Dermis blood vessel endothelial cell (primary cell): ENCODE measurements at places on chromosomes 13 and 19. TPM values are rescaled to one million over a fixed set of nuclear protein-coding genes. Genes with fewer than 3 reads are reported as not detected.

GRCh38 chr19:53868892-53869804 is 1.5 kb downstream of the MYADM start:
- DNase-seq: peak; percentile 88

DNA sequence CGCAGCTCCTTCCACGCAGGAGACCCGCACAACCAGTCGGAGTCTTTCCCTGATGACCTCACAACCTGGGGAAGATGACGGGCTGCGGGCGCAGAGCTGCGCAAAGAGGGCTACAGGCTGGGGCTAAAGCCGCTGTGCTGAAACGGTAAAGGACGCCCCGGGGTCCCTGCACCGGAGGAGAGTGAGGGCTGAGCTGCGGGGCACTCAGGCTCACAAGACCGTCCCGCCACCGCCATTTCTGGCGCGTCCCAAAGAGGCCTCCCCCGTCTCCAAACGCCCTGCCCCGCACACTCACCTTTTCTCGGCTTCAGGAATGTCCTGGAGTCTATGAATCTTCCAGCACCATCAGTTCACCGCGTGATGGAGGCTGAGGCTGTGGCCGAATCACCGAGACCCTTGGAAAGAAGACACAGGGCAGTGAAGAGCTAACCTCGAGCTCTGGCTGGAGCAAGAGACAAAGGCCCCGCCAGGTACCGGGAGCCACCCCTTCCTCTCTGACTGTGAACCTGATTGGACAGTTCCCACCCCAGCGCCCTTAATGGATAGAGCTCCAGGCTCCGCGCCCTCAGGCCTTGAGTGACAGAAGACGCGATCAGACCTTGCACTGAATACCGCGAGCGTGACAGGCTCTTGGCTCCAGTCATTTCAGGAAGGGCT is 41.8 kb upstream of the ZNF429 start:
- DNase-seq: no peak

Gene CLC
- not detected in 2 replicates for total RNA-seq

Gene TEX26
- not detected in 2 replicates for total RNA-seq

GRCh38 chr13:27808851-27809550 is 16.7 kb downstream of the GSX1 start:
- no peak for DNase-seq

DNA sequence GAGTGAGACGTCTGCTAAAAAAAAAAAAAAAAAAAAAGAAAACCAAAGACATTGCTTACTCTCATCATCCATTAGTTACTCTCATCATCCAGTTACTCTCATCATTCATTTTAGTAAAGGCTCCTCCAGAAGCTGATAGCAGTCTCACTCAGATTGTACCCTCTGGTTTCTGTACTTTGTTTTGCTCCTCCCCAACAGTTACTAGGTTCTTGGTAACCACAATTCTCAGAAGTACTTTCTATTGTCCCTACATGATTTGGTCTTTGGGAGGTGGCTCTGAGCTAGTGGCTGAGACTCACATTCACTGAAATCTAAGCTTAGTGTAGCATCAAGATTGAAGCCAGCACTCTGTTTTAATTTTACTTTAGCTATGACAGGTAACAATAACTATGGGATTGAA is 14.3 kb downstream of the ERICH4 start:
- DNase-seq: peak; percentile 45

DNA sequence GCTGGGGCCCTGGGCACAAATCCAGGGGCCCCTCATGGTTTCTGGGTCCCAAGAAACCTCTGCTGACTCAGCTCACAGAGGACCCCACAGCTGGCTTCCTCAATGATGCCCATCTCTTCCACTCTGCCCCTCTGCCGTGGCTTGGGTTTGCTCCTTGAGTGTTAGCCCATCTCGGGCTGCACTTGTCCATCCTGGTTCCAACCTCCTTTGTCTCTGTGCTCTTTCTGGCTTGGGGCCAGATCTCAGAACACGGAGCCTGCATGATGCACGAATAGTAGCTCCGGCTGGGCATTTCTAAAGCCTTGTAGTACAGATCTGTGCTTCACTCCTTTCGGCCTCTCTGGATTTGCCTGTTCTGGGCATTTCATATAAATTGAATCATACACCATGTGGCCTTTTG is 53.8 kb downstream of the F2RL3 start:
- no peak for DNase-seq

GRCh38 chr13:98622931-98623331 is 46.0 kb upstream of the STK24 start:
- no peak for DNase-seq

- no peak for DNase-seq
These were observed 33.8 kb downstream of the MIPEP start for GRCh38 chr13:23855360-23855759.

Gene S1PR5
- under 0.01 TPM in 1 of 2 replicates, not detected in the other for total RNA-seq

DNA sequence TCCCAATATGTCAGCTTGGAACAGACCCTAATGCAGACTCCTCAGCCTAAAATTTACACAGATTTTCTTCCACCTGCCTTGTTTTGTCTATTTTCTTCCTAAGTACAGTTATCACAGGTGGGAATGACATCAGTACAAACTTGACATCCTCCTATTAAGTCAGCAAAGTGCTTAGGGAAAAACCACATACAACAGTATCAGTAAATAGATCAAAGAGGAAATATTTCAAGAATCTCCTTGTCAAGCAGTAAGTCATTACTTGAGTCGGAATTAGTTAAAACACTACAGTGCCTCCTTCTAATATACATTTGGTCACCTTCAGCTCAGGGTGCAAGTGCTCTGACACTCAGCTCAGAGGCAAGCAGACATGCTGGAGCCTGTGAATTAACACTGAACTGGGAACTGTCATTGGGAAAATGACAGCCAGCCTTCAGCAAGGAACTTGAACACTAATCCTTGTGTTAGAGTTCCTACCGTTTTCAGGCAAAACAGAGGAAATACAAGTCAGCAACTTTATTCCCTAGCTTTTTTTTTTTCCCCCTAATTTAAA is 394.3 kb upstream of the HTR2A start:
- no peak for DNase-seq

Gene TPTE2
- total RNA-seq: not detected in 2 replicates

Gene ZNF541
- total RNA-seq: 0.33 and 1.2 TPM in 2 replicates

Gene GIPC3
- 1.1 and 1.2 TPM in 2 replicates for total RNA-seq

GRCh38 chr19:17557466-17557865 is 2.0 kb downstream of the COLGALT1 start:
- DNase-seq: no peak

GRCh38 chr13:41763782-41764181 is 197.1 kb downstream of the VWA8 start:
- no peak for DNase-seq

DNA sequence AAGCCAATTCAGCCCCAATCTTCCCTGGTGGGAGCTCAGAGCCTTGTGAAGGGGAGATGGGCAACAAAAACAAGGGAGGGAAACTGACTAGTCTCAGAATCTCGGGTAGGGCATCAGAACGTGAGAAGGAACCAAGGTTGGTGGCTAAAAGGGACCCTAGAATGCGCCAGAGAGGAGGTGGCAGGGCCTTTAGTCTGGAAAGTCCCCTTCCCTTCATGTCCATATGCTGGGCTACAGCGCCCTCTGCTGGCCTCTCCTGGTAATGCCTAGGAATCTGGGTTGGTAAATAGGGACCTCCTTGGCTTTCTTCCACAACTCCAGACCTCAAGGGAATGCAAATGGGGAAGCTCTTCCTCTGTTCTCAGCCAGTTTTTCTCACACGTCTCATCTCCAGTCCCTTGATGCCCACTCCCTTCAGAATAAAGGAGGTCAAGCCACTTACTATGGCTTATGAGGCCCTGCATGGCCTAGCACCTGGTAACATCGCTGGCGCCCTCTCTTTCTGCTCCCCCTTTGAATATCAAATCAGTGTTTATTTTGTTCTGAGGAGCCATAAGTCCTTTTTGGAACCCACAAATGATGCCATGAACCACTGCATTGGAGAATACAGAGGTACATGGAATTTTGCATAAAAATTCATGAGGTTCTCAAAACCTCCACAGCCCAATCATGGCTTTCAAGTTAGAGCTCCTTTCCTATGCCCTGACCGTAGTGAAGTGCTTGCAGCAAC is 1.4 kb upstream of the CCDC97 start:
- DNase-seq: peak; percentile 94

Gene RFX2
- 4.4 and 5.0 TPM in 2 replicates for total RNA-seq

Gene RFPL4A
- 0.14 and 0.51 TPM in 2 replicates for total RNA-seq

DNA sequence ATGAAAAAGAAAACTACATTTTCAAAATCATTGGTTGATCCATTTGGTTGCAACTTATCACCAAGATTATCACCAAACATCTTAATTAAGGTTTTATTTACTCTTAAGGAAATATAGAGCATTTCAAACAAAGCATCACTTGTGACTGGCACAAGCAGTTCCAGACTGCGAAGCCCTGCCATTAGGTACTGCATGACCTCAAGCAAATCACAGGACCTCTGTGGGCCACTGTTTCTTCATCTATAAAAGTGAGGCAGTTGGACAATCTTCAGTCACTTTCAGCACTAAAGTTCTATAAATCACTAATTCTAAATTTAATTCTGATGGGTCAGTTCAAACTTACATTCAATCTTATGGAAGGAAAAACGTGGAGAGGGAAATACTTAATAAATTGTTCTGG is 2.0 kb downstream of the ELF1 start:
- DNase-seq: no peak
